Left cardiac atrium (tissue), 4 donors: ENCODE measurements at places on chromosomes 11 and 22. TPM values are rescaled to one million over a fixed set of nuclear protein-coding genes. Genes with fewer than 3 reads are reported as not detected.
A peak's percentile ranks its signal among the peaks of the same experiment; 100 is the strongest.

DNA sequence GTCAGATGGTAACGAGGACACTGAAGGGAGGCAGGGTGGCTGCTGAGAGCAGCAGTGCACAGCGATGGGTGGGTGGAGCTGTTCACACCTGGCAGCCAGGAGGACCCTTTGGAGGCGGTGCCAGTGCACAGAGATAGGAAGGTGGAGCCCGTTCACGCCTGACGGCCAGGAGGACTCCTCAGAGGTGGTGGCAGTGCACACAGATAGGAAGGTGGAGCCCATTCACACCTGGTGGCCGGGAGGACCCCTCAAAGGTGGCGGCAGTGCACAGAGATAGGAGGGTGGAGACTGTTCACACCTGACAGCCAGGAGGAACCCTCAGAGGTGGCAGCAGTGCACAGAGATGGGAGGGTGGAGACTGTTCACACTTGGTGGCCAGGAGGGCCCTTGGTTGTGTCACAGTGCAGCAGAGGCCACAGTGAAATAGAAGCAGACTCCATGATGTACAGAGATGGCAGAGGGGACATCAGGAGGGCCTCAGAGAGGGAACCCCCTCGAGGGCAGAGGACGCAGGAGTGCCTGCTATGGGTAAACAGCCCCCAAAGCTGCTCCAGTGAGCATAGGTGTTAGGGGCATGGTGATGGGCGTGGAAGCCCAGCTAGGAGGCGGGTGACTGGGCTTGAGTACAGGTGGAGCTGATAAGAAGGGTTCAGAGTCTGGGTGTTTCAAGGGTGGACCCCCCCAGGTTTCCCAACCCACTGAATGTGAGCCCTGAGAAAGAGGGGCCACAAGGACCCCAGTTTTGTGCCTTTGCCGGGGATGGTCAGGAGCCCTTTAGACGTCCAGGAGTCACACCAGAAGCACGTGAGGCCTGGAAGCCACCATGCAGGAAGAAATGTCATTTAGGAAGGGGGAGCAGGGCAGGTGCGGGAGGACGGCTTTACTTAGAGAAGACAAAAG, 566.7 kb downstream of the BRD1 start:
- DNase-seq, result no peak

DNA sequence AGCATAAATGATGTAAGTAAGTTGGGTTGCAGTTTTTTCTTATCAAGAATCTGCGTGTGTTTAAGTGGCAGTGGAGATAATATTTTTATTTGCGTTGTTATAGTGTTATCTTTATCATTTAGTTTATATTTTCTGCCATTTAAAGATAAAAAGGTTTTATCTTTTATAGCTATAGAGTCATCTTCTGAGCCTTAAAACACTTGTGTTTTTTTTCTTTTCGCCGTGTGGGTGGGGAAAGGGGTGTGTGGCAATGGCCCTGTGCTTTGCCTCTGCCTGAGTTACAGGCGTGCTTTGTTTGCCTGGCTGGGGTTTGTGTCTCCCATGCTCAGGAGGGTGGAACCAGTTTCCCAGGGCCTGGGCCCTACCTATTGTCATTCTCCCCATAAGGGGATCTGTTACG, 16.2 kb downstream of the ARHGEF12 start:
- DNase-seq, result no peak

GRCh38 chr11:78339483-78339882, 78.1 kb downstream of the GAB2 start:
- no peak for DNase-seq

GRCh38 chr11:101433151-101433550, 150.7 kb downstream of the TRPC6 start:
- no peak for DNase-seq

- no peak for DNase-seq
Measured at GRCh38 chr11:29214833-29215232, 802.0 kb downstream of the KCNA4 start.

DNA sequence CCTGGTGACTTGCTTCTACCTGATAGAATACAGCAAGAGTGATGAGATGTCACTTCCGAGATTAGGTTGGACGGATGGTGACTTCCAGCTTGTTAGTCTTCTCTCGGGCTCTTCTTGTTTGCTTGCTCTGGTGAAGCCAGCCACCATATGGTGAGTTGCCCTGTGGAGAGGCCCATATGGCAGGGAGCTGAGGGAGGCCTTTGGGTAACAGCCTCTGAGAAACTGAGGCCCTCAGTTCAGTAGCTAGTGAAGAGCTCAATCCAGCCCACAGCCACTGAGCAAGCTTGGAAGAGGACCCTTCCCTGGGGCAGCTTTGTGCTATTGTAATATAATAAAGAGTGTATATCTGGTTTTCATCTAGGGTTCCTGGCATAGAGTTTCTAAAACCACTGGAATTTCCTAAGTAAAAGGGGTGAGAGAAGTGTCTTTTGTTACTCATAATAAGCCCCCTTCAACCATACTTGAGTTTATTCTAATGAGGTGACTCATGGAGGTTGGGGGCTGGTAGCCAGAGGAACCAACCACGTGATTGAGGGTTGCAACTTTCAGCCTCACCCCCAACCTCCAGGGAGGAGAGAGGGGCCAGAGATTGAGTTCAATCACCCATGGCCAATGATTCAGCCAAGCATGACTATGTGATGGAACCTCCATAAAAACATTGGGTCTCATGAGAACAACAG, 8.0 kb upstream of the TPCN2 start:
- DNase-seq, result no peak

DNA sequence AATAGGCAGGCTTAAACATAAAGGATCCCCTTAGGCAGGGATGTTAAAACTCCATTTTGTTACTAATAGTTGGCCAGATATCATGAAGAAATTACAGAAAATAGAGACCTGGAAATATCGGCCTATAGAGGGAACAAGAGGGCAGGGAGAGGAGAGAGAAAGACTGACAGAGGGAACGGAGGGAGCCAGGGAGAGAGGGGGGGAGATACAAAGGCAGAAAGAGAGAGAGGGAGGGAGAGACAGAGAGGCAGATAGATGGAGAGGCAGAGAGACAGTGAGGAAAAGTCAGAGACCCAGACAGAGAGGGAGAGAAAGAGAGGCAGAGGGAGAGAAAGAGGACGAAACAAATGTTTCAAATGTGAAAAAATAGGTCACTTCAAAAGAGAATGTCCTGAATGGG, 53.5 kb downstream of the ZNF280B start:
- no peak for DNase-seq

- DNase-seq, result no peak
Measured at GRCh38 chr11:35868491-35868890, 75.4 kb upstream of the LDLRAD3 start.

- no peak for DNase-seq
Measured at GRCh38 chr11:115471367-115471766, 32.8 kb downstream of the CADM1 start.

DNA sequence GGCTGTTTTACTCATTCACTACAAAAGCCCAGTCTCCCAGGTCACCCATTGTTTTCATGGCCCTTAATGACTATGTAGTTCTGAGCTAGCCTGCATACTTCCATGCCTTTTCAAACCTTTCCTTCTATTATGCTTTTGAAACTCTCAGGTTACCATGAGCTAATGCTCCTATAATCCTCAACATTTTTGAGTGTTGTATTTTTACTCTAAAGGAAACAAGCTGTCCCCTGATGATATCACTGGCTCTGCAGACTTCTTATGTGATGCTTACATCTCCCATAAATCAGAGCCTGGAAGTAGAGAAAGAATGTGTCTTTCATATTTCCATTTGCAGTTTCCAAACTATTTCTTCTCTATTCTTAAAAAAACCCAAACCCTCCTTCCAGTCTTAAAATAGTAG, 159.0 kb upstream of the RAG2 start:
- no peak for DNase-seq

- DNase-seq, result no peak
Measured at GRCh38 chr11:95242091-95242844, 11.3 kb upstream of the SESN3 start.

- no peak for DNase-seq
Measured at GRCh38 chr11:117774553-117774952, 22.5 kb downstream of the DSCAML1 start.

DNA sequence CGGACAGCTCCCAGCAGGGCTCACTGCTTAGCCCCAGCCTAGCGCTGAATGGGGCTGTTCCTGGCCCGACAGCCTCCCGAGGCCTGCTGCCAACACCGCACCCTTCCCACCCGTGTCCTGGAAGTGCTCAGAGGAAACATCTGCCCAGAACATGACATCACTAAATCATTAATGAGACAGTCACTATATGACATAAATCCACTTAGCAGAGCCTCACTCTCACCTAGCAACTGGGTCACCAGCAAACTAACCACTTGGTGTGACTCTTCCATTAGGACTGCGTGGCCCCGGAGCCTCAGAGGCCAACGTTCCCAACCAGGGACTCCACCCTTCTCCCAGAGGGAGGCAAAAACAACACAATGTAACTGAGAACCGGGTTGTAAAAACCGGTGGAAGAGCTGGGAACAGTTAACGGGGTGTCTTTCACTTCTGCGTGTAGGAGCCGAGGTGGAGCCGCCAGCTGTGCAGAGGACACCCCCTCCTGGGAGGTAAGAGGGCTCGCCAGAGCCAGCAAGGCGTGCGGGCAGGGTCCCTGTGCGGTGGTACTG, 21.4 kb upstream of the PACSIN2 start:
- peak; percentile 83 for DNase-seq

DNA sequence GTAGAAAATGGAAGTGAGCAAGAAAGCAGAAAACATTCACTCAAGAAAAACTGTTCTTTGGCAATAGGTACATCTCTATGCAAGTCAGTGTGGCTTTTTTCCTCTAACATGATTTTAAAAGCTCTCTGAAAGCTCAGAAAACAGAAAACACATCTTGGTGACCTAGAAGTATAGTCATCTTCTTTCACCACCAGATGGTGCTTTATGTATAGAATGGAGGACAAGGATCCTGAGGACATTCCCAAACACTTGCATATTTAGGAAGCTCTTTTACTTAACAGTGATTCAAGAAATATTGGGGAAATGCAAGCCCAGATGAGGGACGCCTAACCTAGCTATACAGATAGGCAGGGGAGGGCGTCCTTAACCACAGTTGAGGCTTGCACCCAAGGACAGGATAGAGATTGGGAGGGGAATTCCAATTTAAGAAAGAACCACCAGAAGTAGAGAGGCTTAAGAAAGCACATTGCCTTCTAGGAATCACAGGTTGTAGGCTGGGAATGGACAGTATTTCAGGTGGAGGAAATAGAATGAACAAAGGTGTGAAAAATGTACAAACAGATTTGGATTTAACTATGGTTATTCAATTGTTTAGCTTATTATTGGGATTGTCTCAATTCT, 13.8 kb upstream of the CCDC81 start:
- no peak for DNase-seq

DNA sequence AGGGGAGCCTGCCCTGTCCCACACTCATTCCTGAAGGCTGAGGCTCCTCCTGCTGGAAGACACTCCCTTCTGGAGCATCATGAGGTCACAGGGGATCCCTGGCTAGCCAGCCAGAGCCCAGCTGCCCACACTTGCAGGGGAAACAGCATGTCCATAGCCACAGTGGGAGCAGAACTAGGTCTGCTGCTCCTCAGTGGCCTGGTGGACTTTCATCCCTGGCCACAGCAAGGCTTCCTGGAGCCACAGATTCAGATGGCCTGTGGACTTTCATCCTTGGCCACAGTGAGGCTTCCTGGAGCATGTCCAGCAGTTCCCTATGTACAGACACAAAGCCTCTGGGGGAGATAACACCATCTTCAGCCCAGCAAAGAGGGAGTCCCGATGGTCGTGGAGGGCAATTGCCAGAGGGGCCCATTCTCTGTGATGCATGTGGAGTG, 5.9 kb upstream of the APOL6 start:
- no peak for DNase-seq

DNA sequence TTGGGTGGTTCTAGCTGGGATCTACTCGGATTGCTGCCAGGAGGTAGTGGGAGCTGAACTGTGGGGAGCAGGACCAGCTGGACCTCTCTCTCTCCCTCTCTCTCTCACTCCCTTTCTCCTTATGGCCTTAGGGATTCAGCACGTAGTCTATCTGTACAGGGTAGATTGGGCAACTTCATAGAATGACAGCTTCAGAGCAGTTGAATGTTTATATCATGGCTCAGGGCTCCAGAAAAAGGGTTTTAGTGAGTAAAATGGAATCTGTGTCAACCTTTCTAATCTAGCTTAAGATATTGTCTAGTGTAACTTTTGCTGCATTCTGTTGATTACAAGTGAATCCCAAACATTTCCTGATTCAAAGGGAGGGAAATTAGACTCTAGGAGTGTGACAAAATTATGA, 127.7 kb upstream of the PDGFD start:
- DNase-seq, result no peak

DNA sequence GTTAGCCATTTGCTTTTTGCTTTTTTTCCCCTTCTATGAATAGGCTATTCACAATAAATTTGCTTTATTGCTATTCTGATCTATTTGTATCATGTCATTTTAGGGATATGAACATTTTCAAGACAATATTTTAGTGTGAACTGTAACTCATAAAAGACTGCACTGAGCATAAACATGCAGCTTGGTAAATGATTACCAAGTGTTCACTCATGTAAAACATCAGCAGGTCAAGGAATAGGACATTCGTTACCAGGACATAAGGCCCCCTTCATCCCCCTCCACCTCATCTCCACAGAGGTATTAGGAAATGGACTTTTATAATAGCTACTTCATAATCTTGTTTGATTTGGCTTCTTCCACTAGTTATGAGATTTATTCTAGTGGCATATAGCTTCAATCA, 12.4 kb downstream of the NLRP14 start:
- no peak for DNase-seq

DNA sequence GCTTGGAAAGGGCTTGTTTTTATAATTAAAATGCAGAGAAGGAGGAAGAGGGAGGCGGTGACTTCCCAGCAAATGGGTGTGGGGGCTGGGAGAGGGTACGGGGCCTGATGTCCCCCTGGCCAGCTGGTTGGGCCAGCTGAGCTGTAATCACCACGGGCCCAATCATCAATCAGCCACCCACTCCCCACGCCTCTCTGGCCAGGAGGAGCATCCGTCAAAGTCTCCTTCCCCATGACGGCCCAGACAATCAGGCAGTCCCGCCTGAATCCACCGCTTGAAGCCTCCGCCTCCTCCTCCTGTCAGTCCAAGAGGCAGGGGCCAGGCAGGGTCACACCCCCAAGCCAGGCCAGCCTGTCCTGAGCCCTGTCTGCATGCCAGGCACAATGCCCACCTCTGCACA, 13.3 kb upstream of the CABP7 start:
- no peak for DNase-seq

- no peak for DNase-seq
Measured at GRCh38 chr11:9681583-9682372, 17.9 kb downstream of the SWAP70 start.

Gene ISX
- not detected for total RNA-seq
